ENCODE measurements at places on chromosomes 4 and X. TPM values are rescaled to one million over a fixed set of nuclear protein-coding genes. Genes with fewer than 3 reads are reported as not detected.
A peak's percentile ranks its signal among the peaks of the same experiment; 100 is the strongest.

The FAM241A gene
- total RNA-seq: 1.5 TPM

The DMRTC1 gene
- total RNA-seq: 0.12 TPM

- no peak for DNase-seq
Observed at GRCh38 chr4:43776371-43776770, 672.2 kb downstream of the KCTD8 start.

The JAKMIP1 gene
- total RNA-seq: 10.9 TPM

GRCh38 chrX:150041208-150041607 is 102.9 kb upstream of the EOLA2 start:
- DNase-seq: no peak

- DNase-seq: no peak
Observed at GRCh38 chr4:131450572-131451209, 1698.4 kb upstream of the PCDH10 start.

The HHIP gene
- total RNA-seq: not detected

DNA sequence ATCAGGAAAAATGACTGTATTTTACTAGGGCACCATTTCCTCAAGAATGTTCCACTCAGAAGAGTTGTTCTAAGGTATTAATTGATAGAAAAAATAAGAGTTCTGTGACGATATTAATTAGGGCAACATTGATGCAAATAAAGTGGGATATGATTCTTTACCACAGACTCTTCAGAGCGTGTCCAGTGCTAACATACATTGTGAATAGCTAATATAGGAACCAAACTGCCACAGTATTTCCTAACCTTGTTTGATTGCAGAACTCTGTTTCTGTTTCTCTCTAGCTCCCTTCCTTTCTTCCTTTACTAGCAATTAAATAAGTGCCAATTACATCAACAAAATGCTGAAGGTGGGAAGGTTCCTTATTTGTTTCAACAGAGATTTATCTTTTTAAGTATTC is 154.1 kb upstream of the CPEB2 start:
- no peak for DNase-seq

- no peak for DNase-seq
Observed at GRCh38 chrX:39670281-39670680, 427.5 kb downstream of the BCOR start.

- DNase-seq: no peak
Observed at GRCh38 chr4:74541667-74542066, 96.7 kb downstream of the AREG start.

DNA sequence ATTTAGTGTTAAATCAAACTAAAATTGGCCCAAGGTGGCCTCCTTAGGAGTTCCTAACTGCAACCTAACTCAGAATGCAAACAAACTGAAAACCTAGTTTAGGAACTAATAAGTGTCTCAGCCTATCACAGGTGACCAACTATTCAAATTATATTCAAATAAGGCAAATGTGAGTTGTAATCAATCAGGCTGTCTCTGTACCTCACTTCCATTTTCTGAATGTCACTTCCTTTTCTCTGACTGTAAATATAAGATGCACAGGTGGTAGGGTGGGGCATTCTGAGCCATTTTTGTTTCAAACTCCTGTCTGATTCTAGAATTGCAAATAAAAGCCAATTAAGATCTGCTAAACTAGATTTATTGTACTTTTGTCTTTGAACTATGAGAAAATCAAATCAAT is 401.5 kb downstream of the PPP3CA start:
- no peak for DNase-seq

DNA sequence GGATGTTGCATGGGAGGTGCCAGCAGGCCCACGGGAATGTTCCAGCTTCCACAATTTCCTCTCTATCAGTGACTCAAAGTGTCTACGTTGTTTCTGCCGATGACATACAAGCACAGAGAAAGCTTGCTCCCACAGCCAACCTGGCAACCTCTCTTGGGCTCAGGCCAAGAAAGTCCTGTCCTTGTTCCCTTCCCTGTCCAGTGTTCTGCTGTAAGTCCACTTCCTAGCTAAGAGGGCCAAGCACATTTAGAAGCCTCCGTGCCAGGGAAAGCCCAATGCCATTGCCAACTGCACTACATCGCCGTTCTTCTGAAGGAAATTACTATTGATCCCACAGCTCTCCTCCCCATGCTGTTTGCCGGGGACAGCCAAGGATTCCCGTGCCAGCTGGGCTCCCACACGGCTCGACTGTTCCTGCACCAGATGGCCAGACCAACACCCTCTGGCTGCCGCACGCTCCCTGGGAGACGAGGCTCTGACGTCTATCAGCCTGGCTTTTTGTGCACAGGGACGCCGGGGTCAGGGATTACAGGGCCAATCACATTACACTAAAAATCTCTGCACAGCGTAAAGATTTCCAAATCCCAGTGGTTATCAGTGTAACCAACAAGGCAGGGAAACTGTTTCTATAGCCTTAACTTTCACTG is 284.0 kb downstream of the BCOR start:
- no peak for DNase-seq

The MAGEC3 gene
- not detected for total RNA-seq

The PAGE5 gene
- total RNA-seq: not detected

- DNase-seq: peak; percentile 82
Observed at GRCh38 chr4:76067652-76068286, 6.7 kb upstream of the ART3 start.

DNA sequence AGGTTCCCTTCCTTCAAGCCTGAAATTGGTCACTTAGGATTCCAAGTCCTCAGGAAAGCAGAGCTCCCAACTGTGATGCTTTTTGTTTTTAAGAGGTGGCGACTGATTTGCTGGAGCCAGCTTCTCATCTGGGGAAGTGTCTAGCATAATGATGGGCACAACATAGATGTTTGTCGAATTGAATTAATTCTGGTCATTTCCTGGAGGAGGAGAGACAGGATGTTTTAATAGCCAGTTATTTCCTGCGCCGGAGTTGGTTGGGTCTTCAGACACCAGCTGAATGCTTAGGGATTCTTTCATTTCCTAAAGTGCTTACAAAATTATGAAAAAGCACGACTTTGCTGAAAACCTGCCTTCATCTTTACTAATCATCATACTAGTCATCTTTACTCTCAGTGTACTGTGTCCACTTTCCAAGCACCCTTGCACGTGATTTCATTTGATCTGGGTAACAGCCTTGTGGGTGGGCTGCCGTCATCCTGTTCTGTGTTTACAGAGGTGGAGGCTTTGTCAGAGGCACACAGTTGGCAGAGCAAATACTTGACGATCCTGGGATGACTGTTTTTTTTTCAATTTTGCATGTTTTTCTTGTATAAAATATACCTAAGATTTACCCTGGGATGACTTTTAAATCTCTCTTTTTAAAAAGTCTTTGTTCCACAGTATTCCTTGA is 49.5 kb downstream of the RGS12 start:
- DNase-seq: no peak

- DNase-seq: no peak
Observed at GRCh38 chr4:40952217-40952616, 202.5 kb downstream of the NSUN7 start.

DNA sequence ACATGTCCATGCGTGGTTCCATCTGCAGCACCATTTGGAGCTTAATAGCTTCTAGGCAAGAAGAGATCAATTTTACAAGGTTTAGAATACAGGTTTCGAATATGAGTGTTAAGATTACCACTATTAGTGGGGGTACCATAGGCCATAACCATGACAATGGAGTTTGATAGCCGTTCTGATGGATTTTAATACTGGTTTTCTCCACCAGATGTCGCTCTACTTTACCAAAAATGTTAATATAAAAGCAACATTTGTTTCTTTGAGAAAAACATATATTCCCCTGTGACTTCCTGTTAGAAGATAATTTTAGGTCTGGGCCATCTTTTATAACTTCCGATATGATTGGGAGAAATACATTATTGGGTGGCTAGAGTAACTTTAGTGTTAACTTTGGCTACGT is 499.7 kb upstream of the POU3F4 start:
- no peak for DNase-seq

The CLDN22 gene
- total RNA-seq: not detected

The CCSER1 gene
- total RNA-seq: 0.15 TPM

GRCh38 chr4:149076401-149076800 is 634.2 kb upstream of the NR3C2 start:
- DNase-seq: no peak

The GAGE12J gene
- not detected for total RNA-seq

The SPIN2B gene
- 10.4 TPM for total RNA-seq

The WDR1 gene
- 454 TPM for total RNA-seq

- no peak for DNase-seq
Observed at GRCh38 chrX:65610481-65610880, 57.0 kb upstream of the MSN start.

DNA sequence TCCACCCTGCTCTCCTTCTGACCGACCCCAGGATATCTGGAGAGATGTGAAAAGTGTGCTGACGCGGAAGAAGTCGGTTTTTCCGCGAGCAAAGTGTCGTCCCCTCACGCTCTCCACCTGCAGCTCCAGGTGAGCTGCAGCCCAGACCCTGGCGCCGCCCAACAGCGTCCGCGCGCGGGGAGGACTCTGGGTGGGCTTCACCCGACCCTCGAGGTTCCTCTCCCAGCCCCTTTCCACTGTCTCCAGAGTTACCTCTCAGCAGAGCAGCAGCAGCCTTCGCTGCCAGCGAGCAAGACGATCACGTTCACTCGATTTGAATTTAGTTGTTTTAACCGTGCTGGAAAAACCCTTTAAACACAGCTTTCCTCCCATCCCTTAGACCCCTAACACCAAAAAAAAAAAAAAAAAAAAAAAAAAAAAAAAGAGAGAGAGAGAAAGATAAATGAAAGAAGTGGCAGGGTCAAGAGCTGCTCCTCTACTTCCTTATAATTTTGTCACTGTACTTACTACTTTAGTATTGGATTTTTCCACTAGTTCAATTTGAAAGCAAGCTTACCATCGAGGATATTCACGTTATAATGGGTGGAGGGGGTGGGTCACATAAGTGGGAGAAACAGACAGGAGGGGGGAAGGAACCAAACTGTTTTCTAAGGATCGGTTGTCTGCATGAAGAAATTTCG is 758 bp upstream of the NR3C2 start:
- no peak for DNase-seq

The MAGEA12 gene
- total RNA-seq: not detected

The FAT4 gene
- not detected for total RNA-seq

The PLAC1 gene
- not detected for total RNA-seq

The SLC25A31 gene
- total RNA-seq: not detected

The SMIM10L2A gene
- total RNA-seq: 0.60 TPM

- no peak for DNase-seq
Observed at GRCh38 chrX:133698298-133698697, 283.0 kb upstream of the GPC4 start.

GRCh38 chr4:17376205-17376604 is 135.7 kb downstream of the QDPR start:
- DNase-seq: no peak

The TXK gene
- total RNA-seq: 42.0 TPM

GRCh38 chrX:72492499-72492898 is 80.1 kb downstream of the HDAC8 start:
- no peak for DNase-seq

DNA sequence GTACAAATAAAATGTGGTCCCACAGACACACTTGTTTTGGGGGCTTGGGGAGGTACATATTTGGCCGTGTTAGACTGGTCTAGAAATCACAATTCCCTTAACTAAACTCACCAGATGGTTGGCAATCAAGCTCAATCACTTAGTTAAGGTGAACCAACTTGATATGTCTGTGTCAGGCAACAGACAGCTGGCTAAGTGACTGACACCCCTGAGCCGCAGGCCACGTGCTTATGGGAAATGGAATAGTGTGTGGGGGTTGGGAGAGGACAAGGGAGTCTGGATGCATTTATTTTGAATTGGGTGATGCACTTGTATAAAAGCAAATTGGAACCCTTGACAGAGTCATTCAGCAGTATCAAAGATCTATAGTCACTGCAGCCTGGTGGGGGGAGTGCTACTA is 209.0 kb downstream of the HS6ST2 start:
- DNase-seq: no peak

The ADH1A gene
- total RNA-seq: not detected

The RBPJ gene
- total RNA-seq: 74.9 TPM

- no peak for DNase-seq
Observed at GRCh38 chrX:72078411-72078810, 53.3 kb downstream of the RTL5 start.

All from activated CD4-positive, alpha-beta T cell treated with anti-CD3 and anti-CD28 coated beads, Interleukin-2, amount 10 ng/mL, durations not matched to agents 7 days and 5 days (primary cell).